ENCODE measurements at places on chromosomes 6 and 20.

DNA sequence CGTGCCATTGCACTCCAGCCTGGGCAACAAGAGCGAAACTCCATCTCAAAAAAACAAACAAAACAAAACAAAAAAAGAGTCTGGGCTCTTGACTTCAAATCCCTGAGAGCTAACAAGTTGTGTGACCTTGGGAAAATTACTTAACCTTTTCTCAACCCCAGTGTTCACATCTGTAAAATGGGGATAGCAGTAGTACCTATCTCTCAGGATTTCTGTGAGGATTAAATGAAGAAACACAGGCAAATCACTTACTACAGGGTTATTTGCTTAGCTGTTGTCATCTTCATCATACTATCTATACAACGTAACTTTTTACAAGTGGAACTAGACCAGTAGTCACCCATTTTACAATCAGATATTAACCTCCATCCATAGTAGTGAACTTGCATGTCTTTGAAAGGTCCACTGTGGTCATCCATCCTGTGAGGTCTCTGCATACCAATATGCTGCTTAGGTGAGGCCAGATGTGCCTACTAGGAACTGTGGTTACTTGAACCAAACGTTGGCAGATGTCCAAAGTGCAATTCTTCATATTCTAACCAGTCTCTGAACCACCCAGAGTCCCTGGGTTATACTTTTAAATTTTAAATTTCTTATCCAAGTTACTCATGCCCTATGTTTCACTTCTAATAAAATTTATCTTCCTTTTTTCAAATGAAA is 128.9 kb upstream of the BEND3 start:
- no peak for DNase-seq

DNA sequence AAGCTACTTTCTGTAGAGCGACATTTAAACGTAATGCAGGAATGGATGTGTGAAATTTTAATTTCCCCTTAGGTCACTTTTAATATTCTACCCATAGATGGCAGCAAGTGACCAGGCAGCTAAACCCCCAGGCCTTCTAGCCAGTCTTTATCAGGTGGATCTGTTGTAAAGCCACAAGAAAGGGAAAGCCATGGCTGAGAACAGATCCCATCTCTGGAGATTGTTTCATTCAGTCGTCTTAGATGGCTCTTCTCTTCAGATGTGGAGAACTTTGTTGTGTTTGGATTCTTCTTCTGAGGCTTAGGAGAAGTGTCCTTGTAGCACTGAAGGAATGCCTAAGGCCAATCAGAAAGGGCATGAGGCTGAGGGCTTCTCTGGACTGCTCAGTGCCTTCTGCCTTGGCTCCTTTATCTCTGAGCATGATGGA is 15.8 kb upstream of the RNF182 start:
- DNase-seq, result no peak

DNA sequence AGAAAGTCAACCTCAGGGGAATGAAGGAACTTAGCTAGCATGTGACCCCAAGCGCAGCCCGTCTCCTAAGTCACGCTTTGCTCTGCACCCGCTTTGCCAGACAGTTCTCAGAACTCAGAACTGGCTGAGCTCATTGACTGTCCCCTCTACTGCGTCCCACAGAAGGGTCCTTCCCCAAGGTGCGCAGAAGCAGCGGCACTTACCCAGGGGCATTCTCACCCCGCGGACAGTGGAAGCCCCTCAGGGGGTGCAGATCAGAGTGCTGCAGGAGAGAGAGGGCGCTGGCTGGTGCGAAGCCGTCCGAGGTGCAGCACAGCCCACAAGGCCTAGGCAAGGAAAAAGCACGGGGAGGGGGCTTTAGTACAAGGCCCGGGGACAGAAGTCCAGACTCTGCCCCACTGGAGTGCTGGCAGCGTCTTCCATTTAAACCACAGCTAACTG is 807 bp downstream of the SNHG17 start:
- DNase-seq, result no peak

- DNase-seq, result no peak
These were observed 29.4 kb downstream of the ABHD12 start for GRCh38 chr20:25361287-25361683.

- no peak for DNase-seq
These were observed 268.4 kb downstream of the KCNQ5 start for GRCh38 chr6:72890233-72890632.

DNA sequence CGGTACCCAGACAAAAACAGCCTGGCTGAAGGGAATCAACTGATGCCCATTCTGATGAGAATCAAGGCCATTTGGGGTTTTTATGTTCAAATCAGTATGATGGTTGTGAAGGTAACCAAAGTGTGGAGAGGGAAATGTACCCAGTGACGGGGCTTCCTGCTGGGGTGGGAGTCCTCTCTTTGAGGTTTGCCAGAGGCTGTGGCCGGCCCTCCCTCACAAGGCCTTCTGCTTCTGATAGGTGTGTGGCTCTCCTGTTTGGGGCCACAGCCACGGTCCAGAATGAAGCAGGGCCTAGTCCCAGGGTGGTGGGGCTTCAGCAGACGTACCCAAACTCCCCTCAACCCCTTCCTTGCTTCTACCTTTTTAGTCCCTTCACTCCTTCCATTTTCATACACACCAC is 86.7 kb upstream of the NAA20 start:
- DNase-seq, result no peak

DNA sequence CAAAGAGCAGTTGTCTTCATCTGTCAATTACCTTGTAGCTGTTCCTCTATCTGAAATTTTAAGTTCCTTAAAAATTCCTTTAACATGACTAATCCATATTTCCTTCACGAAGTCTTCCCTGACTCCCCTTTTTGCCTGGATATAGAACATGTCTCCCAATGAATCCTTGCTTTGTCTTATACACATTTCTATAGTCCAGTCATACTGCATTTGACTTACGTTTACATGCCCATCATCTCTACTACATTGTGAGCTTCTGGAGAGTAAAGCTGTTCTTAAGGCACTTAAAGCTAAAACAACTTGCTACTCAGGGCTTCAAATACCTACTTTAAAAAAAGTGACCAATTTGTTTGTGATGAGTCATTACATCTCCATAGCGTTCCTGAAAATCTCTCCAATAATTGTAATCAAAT is 4.9 kb downstream of the REV3L start:
- no peak for DNase-seq

DNA sequence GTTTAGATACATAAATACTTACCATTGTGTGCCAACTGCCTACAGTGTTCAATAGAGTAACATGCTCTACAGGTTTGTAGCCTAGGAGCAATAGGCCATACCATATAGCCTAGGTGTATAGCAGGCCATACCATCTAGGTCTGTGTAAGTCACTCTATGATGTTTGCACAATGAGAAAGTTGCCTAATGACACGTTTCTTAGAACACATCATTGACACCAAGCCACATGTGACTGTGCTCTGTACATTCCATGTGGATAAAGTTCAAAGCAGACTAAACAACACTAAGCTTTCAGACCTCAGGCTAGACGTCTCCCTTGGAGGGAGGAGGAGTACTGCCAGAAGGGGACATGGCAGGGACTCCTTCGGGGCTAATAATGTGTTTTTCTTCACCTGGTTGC is 93.6 kb downstream of the KIF16B start:
- DNase-seq, result no peak

DNA sequence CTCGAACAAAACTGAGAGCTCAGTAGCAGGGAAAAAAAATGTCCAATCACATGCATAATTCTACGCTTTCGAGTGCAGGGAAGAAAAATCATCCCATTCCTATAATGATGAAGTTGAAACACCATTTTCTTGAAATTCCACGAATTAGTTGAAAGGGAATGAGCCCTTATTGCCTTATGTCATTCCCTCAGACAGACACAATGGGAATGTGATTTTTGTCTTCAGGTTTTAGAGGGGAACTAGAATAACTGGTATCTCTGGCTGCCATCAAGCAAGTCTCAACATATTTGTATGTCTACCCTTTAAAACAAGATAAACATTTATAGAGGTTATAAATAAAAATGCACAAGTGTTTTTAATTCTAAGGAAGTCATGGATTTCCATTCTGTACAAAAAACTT is 87.9 kb downstream of the KIF13A start:
- DNase-seq, result no peak

GRCh38 chr6:44869321-44869897 is 458.7 kb upstream of the RUNX2 start:
- no peak for DNase-seq

GRCh38 chr6:65707126-65707826 is at the start of gene EYS:
Gene EYS (minus strand): TSS chr6:65707226. CDS start chr6:65495410, 211,816 bp downstream.
- DNase-seq, result no peak

GRCh38 chr6:145688493-145688905 is 46.8 kb downstream of the EPM2A start:
- no peak for DNase-seq

- DNase-seq, result no peak
These were observed 8.3 kb downstream of the ID4 start for GRCh38 chr6:19845266-19846041.

GRCh38 chr6:134619077-134619476 is 301.2 kb upstream of the SGK1 start:
- DNase-seq, result no peak

DNA sequence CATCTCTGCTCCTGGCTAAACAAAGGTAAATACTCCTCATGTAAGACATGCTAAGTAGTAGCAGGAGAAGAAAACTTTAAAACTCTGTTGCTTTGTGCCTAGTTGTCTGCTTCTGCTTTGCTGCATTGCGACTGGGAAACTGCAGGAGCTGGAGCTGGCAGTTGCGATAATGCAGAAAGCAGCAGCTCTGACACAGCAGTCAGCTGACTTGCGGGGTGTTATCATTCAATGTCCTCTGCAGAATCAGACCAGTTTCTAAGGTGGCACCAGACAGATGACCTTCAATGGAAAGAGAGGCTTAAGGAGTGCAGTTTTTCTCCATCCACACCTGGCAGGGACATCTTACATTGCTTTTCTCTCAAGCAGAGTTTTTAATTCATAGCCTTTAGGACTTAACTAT is 69.9 kb upstream of the SOX4 start:
- no peak for DNase-seq

- DNase-seq, result no peak
These were observed 142.1 kb upstream of the RSPO3 start for GRCh38 chr6:126976253-126976797.

- no peak for DNase-seq
These were observed 324.4 kb downstream of the CENPW start for GRCh38 chr6:126664271-126664670.

DNA sequence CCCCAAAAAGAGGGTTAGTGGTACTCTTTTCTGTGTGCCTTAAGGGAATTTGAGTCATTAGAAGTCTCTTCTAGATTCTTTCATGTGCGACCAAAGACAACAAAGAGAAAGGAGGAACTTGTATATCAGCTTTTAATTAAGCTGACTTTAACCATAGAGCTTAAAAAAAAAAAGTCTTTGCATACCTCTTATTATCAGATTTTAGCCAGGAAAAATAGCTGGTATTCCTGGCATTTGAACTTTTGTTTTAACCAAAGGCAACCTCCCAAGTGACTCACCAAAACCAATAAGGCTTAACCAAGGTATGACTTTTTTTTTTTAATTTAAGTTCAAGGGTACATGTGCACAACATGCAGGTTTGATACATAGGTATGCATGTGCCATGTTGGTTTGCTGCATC is 375.0 kb downstream of the CDC5L start:
- DNase-seq, result no peak

- no peak for DNase-seq
These were observed 138.2 kb upstream of the CST7 start for GRCh38 chr20:24810676-24811407.

- no peak for DNase-seq
These were observed 20.0 kb downstream of the VEGFA start for GRCh38 chr6:43790031-43790430.

DNA sequence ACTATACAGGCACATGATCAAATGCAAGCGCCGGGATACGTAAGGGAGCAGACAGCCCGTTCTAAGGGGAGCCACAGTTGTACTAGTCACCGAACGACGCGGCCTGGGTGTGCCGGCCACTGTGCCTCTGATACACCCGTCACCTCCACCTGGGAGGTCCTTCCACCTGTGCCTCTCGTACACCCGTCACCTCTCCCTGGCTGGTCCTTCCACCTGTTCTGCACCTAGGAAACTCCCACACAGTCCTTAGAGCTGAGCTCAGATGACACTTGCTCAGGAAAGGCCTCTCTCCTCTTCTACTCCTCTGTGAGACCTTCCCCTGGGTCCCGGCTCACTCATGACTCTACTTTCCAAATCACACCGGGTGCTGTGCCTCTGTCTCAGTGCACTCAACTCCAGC is 245.0 kb downstream of the TTLL2 start:
- DNase-seq, result no peak

GRCh38 chr20:30811885-30812671 is 445.4 kb upstream of the DEFB115 start:
- no peak for DNase-seq

GRCh38 chr20:19021406-19022117 is 190.9 kb upstream of the SLC24A3 start:
- no peak for DNase-seq

DNA sequence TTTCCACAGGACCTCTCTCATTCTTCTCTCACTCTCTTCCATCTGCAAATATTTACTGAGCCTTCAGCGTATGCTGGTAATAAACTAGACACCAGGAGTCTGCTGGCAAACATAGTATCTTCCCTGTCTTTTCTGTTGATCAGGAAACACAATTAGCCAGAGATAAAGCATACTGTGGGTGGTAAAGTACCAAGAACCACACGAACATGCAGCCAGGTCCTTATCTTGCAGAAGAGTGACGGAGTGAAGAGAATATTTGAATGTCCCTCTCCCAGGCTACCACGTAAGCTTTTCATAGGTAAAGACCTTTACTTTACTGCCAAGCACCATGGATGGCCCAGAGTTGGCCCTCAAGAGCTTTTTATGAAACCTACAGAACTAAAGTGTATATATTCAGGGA is 13.3 kb downstream of the FHL5 start:
- DNase-seq, result no peak

DNA sequence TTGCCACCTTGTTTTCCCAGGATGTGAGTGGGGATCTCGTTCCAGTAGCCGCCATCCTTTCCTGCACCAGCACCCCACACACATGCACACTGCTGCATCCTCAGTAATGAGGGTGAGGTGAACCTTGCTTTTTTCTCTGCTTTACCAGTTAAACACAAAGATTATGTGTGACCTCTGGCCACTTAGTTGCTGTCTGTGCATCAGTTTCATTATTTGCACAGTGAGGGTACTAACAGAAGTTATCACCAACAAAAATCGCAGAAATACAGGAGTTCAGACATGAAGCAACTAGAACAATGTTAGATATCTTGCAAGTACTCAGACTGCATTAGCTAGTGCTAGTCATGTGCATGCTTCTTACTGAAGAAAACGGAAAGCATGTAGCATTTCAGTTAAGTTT is 17.4 kb upstream of the DACT2 start:
- DNase-seq, result no peak

Data from esophagus squamous epithelium (tissue), 5 donors.